ENCODE measurements at places on chromosomes 13 and 19. TPM values are rescaled to one million over a fixed set of nuclear protein-coding genes. Genes with fewer than 3 reads are reported as not detected.

Gene USE1
- total RNA-seq = 26.0 TPM

Gene ADM5
- total RNA-seq = 2.1 TPM

Gene SIGLECL1
- not detected for total RNA-seq

Gene LRRC25
- 13.1 TPM for total RNA-seq

Gene ADAMTS10
- 48.8 TPM for total RNA-seq

DNA sequence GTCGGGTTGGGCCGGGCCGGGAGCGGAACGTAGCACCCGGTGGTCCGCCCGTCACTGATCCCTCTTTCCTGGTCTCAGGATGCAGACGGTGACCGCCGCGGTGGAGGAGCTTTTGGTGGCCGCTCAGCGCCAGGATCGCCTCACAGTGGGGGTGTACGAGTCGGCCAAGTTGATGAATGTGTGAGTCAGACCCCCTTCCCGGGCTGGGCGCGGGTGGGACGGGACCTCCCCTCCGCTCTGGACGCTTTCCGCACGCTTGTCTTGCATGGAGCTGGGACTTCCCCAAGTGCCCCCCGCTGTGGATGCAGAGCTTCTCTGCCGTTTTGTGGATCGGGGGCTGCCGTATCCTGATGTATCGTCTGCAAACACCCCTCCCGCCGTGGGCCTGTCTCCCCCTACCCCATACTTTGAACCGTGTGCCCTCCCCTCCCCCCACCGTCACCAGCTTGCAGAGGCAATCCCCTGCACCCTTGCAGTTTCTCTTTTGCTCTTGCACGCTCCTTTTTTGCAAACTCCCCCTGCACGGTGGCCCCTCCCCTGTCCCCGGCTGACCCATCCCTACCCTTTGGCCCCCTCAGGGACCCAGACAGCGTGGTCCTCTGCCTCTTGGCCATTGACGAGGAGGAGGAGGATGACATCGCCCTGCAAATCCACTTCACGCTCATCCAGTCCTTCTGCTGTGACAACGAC is 669 bp downstream of the GADD45B start:
- peak; percentile 84 for DNase-seq

DNA sequence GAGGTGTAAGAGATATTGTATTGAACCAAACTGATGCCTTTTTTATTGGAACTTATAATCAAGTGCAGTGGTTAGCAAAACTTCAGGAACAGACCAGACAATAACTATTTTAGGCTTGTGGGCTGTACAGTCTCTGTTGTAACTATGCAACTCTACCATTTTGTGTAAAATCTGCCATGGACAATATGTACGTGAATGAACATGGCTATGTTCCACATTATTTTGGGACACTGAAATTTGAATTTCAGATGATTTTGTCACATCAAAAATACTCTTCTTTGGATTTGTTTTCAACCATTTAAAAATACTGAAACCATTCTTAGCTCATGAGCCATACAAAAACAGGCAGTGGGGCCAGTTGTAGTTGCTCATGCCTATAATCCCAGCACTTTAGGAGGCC is 27.9 kb upstream of the PEG3 start:
- no peak for DNase-seq

- no peak for DNase-seq
Observed at GRCh38 chr13:28468023-28468915, 26.7 kb downstream of the FLT1 start.

DNA sequence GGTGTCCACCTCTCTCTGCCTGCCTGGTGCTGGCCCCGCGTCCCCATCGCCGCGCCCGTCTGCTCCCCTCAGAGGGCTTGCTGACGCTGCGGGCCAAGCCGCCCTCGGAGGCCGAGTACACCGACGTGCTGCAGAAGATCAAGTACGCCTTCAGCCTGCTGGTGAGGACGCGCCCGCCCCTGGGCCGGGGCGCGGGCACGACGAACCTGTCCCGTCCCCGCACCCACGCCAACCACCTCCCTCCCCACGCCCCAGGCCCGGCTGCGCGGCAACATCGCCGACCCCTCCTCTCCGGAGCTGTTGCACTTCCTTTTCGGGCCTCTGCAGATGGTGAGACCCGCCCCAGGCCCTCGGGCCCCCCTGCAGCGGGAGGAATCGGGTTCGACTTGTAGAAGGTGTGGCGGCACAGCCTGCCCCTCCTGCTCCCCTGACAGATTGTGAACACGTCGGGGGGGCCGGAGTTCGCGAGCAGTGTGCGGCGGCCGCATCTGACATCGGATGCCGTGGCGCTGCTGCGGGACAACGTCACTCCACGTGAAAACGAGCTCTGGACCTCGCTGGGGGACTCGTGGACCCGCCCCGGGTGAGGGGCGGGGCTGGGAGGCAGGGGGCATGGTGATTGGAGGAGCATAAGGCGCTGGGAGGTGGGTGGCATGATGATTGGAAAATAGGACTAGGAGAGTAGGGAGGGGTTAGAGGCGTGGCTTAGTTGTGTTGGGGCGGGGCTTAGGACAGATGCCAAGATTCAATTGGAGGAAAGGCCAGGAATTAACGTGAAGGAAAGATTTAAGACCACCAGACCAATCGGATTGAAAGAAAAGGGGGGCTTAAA is 6.6 kb downstream of the EPS8L1 start:
- peak; percentile 89 for DNase-seq

DNA sequence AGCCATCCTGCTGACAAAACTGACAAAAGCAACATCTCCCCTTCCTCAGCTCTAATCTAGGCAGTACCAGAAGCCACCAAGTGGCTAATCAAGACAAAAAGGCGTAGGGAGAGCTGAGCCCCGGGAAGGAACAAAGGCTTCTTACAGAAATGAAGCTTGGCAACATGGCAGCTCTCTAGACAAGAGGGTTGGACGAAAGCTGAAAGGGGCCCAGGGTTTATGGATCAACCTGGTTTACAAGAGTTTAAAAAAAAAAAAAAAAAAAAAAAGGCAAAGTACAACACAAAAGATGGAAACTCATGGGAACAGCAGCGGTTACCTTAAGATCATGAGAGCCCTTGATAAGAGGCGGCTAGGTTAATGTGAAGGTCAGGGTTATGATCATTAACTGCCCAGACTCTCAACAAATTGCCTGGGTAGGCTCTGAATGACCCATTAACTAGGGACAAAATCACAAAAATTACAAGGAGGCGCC is 14.0 kb downstream of the ZC3H4 start:
- DNase-seq = no peak

DNA sequence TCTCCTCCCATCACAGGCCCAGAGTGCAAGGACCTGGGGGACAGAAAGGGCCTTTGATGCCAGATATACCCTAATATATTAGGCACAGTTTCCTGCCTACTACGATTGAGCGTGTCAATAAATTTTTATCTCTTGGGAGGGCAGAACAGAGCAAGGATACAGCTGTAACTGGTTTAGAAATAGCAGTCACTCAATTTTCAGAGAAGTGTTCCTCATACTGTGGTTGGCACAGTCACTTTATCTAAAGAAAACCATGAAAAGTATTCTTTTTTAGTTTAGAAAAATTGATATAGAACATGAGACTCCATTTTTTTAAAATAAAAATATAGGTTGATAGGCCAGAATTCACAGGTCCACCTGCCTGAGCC is 460 bp upstream of the ZNF155 start:
- no peak for DNase-seq

- DNase-seq = no peak
Observed at GRCh38 chr13:46158222-46158621, 23.8 kb downstream of the LCP1 start.

DNA sequence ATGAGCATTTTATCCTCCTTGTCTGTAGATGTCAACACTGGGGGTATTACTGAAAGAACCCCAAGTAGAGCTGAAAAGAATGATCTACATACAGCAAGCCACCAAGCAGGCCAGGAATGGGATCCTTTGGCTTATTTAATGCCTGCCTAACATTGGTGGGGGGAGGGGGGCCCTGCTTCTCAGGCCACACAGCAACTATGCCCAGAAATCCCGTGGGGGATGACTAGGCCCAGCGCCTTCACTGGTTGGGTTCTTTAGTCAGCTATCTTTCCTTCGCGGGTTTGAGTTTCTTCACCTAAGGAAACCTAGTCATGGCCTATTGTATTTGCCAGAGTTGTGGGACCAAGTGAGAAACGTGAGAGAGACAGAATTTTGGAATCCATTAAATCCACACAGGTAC is 80.5 kb downstream of the CCNA1 start:
- DNase-seq = no peak

DNA sequence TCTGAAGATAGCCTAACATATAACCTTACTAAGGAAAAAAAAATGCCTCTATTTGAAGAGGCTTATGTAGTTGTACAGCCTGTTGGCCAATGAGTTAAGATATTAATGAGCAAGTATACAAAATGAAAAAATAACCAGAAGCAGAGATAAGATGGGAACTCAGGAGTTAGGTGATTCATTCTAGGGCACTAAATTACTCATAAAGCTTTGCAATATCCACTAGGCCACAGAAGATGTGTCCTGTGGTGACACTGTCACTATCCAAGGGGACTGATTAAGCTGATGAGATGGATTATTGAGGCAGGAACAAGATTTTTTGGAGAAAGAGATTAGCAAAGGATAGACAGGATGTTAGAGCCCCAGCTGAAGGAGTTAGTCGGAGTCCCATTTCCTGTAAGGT is 99.6 kb downstream of the LIG4 start:
- DNase-seq = no peak

DNA sequence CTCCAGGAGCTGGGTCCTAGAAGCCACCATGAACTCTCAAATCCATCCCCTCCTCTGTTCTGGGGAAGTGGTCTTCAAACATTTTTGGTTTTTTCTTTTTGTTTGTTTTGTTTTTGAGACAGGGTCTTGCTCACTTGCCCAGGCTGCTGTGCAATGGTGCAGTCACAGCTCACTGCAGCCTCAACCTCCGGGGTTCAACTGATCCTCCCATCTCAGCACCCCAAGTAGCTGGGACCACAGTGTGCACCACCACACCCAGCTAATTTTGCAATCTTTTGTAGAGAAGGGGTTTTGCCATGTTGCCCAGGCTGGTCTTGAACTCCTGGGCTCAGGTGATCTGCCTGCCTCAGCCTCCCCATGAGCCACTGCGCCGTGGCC is 7.0 kb downstream of the BLVRB start:
- DNase-seq = no peak

- no peak for DNase-seq
Observed at GRCh38 chr13:43300865-43301264, 277.5 kb downstream of the DNAJC15 start.

Data from kidney (tissue), 22 donors.